GM06990 (cell line): ENCODE measurements at places on chromosomes 3 and 15.

DNA sequence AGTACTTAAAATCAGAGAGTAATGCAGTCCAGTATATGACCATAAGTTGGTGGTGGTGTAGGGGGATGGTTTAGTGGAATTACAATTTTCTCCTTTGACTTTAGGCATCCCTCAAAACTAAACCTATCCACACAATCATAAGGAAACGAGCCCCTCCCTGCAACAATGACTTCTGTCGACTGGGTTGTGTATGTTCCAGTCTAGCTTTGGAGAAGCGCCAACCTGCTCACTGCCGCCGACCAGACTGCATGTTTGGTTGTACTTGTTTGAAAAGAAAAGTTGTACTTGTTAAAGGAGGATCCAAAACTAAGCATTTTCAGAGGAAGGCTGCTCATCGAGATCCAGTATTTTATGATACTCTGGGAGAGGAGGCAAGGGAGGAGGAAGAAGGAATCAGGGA, 52.8 kb downstream of the MGA start:
- DNase-seq: no peak

GRCh38 chr3:192373586-192373985, 353.8 kb downstream of the FGF12 start:
- no peak for DNase-seq

- no peak for DNase-seq
These were observed 3.6 kb upstream of the GNB4 start for GRCh38 chr3:179454887-179455286.

- no peak for DNase-seq
These were observed 18.3 kb upstream of the EPHB3 start for GRCh38 chr3:184543256-184543655.

DNA sequence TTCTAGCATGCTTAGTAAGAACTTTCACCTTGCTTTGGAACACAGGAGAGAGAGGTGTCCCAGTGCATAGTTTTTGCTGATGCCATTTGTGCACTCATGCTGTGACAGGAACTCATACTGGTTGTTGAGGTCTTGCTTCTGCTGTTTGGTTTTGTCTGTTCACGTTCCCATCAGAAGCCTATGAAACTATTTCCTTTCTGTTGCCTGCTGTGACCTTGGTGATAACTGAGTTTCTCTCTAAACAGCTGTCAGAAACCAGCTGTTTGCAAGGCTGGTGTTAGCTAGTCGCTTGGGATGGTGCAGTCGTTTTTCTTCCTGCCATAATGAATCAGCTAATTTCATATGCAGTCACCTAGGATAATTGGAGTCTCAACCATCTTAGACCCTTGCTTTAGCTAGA, 724.1 kb downstream of the GRM7 start:
- no peak for DNase-seq

- DNase-seq: no peak
These were observed 92.8 kb downstream of the TFG start for GRCh38 chr3:100802126-100802525.

GRCh38 chr15:40340740-40341400, at the start of gene CCDC9B:
Gene CCDC9B (minus strand): TSS chr15:40340939. CDS start chr15:40340819, 120 bp downstream.
- no peak for DNase-seq

GRCh38 chr3:140244893-140245292, 309.9 kb downstream of the CLSTN2 start:
- no peak for DNase-seq
